ENCODE measurements at places on chromosomes 13 and 19.

GRCh38 chr19:8938576-8938975 lies 71.6 kb downstream of the MUC16 start:
- DNase-seq, result no peak

DNA sequence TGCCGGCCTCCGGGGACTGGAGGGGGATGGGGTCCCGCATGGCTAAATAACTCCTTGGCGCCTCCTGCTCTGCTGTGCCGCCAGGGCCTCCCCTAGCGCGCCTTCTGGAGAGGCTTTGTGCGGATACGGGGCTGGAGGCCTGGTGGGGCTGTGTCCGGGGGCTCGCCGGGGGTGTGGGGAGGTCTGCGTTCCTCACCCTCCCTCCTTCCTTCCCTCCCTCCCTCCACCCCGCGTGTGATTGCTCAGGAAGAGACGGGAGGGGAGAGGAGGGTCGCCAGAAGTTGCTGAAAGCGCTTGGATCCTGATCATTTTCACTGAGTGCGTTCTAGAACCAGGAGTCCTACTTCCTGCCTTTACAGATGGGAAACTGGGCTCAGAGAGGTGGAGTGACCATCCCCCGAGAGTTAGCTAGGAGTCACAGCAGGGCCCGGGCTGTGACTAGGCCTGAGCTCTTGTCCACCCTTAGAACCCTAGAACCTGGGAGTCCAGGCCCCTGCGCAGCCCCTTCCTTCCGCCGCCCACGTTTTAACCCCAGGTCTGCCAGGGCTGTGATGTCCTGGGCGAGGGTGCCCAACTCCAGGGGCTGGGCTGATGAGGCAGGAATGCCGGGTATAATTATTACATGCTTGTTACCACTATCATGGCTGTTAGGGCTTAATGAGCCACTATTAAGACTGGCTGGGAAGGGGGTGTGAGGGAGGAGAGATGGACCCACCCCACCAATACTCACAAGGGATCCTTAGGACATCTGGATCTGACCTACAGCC lies 782 bp upstream of the JUND start:
- DNase-seq, result no peak

DNA sequence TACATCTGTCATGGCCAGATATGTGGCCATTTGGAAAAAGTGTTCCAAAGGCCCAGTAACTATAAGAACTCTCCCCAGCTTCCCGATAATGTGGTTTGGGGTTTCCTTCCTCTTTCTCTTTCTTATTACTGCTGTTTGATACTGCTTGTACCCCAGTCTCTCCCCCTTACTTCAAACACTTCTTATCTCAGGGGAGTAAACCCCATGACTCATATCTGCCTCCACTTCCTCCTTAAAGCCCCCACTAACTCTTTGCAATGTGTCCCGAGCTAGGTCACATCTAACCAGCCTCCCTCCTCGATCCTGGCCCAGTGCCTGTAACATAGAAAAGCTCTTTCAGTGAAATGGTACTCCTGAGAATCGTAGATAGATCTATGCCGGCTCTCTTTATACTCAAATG lies 82.4 kb upstream of the STARD13 start:
- no peak for DNase-seq

- no peak for DNase-seq
Observed at GRCh38 chr13:109868578-109869311, 82.4 kb upstream of the IRS2 start.

DNA sequence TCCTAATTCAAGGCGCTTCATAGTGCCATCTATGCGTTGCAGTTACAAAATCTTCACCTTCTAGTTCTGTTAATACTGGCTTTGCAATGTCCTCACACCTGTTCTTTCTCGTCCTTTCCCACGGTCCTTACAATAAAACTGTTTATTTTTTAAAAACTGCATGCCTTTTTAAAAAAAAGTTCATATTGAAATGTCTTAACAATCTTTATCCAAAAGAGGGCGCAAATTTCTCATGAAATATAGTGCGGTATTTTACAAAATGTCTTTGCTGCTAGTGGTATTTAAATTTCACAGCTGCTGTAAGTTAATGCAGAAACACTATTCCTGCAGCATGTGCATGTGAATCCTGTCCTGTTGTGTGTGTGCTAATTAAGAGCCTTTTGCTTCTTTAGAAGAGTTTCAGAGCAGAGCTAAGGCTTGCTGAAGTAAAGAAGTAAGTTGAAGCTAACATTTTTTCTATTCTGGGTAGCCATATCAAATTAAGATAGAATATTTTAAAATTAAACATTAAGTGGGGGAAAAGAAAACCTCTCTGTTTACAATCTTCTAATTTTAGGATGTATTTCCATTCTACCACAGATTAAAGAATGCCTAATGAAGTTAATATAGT lies 15.8 kb upstream of the CLDN10 start:
- DNase-seq, result no peak

DNA sequence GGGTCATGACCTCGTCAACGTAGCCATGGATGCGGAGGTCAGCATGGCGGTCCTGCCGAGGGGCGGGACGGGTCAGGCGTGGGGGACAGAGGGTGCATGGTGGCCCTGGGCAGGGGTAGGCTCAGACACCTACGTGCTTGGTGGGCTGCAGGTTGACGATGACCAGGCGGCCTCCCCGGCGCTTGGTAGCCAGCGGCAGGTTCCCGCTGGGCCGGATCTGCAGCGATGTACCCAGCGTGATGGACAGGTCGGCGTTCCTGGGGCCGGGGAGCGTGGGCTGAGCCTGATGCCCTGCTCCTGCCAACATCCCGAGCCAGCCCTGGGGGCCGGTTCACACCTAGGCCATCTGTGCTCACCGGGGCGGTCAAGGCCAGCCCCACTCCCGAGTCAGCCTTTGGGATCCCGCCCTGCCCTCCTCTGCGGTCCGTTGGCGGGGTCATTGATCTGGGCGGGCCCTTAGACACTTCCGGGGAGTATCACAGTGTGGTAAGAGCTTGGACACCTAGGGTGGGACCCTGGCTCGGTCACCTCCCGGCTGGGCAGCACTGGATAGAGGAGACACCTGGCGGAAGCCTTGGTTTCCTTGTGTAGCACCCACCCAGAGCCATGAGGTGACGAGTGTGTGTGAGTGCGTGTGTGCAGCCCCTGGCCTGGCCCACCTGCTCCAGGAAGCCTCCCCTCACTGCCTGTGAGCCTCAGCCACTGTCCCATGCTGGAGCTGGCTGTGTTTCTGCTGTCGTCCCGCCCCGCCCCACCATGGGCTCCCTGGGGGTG lies 7.3 kb downstream of the SIRT6 start:
- no peak for DNase-seq

DNA sequence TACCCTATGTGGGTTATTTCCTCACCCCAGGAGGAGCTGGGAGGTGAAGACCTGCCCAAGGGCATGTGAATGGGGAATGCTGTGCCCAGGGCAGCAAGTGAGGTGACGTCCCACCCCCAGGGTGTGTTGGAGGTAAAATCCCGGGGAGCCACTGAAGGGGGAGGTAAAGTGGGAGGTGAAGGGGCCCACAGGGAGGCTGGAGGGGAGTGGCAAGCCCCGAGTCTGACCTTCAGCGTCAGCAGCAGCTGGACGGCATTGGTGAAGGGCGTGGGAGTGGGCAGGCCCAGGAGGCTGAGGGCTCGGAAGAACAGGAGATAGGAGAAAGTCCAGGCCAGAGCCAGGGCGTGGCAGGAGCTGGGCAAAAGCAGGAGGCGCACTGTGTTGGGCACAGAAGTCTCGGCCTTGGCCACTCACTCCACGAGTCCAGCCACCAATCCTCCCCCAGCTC lies 2.4 kb downstream of the MBOAT7 start:
- DNase-seq, result no peak

- no peak for DNase-seq
Observed at GRCh38 chr19:33063753-33064457, 783 bp downstream of the RHPN2 start.

GRCh38 chr19:30376826-30377425 lies 4.7 kb downstream of the ZNF536 start:
- no peak for DNase-seq

- no peak for DNase-seq
Observed at GRCh38 chr19:17948931-17949930, 16.4 kb downstream of the CCDC124 start.

DNA sequence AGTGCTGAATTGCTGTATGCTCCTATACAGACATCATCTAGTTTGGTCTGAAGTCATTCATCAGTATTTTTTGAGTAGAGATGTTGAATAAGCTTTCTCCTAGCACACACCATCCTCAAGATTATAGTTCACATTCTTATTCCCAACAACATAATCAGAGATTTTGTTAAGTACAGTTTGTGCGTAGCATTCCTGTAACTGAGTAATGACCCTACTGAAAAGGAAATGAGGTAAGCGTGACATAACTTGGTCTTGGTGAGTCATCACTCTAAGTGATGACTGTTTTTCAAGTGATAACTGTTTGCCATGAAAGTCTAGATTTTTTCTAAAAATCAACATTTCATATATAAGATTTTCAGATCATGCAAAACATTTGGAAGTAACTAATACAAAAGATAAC lies 18.5 kb upstream of the FAM216B start:
- DNase-seq, result no peak

- DNase-seq, result no peak
Observed at GRCh38 chr13:110640591-110641029, 25.3 kb downstream of the NAXD start.

All from activated CD4-positive, alpha-beta T cell treated with anti-CD3 and anti-CD28 coated beads, Interleukin-2, amount 50 U/mL, for 24 hours (primary cell).